Occipital lobe (tissue), 3 donors: ENCODE measurements at places on chromosomes 16 and 17. TPM values are rescaled to one million over a fixed set of nuclear protein-coding genes. Genes with fewer than 3 reads are reported as not detected.
A peak's percentile ranks its signal among the peaks of the same experiment; 100 is the strongest.

DNA sequence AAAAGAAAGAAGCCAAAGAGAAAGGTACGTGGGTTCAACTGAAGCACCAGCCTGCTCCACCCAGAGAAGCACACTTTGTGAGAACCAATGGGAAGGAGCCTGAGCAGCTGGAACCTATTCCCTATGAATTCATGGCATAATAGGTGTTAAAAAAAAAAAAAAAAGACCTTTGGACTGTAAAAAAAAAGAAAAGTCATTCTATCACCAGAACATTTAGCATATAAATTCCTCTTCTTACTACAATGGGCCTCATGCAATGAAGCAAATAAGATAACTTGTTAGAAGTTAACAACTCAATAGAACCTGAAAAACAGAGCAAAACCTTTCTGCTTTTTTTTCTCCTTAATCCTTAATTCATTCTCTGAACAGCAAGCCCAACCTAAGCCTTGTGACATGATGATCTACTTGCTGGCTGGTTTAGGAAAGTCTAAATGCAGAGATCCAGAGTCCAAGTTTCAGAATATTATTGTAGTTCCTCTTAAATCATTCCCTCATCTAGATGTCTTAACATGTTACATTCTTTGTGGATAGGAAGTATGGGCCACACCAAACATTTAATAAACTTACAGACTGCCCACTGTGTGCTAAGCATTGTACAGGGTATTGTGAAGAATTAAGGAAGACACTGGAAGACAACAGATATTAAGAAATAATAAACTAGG is 45.4 kb downstream of the BRCA1 start:
- no peak for DNase-seq

DNA sequence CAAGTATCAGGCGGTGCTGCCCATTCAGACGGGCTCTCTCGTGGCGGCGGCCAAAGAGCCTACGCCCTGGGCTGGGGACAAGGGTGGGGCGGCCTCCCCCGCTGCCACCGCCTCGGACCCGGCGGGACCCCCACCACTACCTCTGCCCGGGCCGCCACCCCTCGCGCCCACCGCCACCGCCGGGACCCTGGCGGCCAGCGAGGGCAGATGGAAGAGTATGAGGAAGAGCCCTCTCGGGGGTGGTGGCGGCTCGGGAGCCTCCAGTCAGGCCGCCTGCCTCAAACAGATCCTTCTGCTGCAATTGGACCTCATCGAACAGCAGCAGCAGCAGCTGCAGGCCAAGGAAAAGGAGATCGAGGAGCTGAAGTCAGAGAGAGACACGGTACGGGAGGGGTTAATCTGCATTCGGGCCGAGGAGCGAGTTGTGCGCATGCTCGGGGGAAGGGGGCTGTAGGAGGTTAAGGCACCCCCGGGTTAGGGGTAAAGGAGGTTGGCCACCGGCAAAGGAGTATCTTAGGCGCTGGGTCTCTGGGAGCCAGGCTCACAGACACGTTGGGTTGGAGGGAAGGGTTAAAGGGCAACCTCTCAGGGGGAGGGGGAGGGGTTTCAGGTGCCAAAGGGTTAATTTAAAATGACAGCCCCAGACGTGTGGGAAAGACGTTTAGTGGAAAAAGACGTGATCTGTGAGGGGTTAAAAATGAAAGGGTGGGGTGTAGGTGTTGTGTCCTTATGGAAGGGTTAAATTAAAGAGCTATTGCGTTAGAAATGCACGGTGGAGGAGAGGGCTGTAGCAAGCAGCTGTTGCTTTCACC is 1.4 kb downstream of the MSL1 start:
- peak; percentile 41 for DNase-seq

DNA sequence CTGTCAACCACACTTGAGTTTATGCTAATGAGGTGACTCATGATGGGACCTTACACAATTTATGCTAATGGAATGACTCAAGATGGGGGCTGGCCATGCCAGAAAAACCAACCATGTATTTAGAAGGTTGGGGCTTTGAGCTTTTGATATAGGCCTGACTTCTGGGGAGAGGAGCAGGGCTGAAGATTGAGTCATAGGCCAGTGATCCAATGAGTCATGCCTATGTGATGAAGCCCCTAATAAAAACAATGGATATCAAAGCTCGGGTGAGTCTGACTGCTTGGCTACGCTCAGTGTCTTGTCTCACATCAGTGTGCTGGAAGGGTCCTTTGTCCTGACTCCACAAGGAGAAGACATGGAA is 7.3 kb downstream of the MFSD6L start:
- DNase-seq, result no peak

GRCh38 chr16:2692948-2693651 is 10.8 kb downstream of the KCTD5 start:
- DNase-seq, result peak; percentile 67

CIBAR2 gene
- not detected for total RNA-seq

DNA sequence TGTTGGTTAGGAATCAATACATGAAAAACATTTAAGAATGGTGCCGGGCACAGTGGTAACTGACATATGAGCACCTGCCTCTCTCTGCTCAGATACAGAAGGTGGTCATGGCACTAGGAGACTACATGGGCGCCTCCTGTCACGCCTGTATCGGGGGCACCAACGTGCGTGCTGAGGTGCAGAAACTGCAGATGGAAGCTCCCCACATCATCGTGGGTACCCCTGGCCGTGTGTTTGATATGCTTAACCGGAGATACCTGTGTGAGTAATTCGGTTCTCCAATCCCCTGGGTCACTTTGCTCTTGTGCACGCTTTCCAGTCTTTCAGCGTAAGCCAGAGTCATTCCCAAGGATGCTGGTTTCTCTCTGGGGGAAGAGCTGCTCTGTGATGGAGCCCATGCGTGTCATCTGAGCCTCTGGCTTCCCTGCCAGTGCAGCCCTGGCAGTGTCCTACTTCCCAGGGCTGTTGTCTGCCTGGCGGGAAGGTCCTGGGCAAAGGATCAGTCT is 3.0 kb upstream of the CD68 start:
- DNase-seq, result no peak

HSPB9 gene
- not detected for total RNA-seq

KATNIP gene
- total RNA-seq, result 18.7 TPM

GRCh38 chr16:85928401-85928820 is 29.4 kb downstream of the IRF8 start:
- no peak for DNase-seq

KRTAP1-1 gene
- total RNA-seq, result not detected

GRCh38 chr17:34721326-34721725 is 141.9 kb downstream of the TMEM132E start:
- no peak for DNase-seq

DNA sequence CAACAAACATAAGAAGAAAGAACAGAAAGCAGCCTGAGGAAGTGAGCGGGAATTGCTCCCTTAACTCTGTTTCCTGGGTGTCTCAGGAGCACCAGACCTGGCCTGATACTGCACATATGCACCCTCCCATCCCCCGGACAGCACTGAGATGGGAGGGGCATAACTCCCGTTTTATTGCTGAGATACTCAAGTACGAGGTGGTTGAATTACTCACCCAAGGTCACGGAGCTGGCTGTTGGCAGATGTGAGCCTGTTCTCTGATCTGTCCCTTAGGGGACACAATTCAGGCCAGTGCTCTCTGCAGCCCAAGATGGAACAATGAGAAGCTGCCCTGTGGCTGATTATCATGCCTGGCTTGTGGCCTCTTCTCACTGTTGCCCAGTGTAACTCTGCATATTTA is 9.1 kb upstream of the MED9 start:
- DNase-seq, result no peak

TBC1D3D gene
- 1.6 TPM for total RNA-seq

GRCh38 chr17:40486522-40487370 is 14.7 kb downstream of the TNS4 start:
- DNase-seq, result no peak

GRCh38 chr16:1790611-1791255 is 2.8 kb downstream of the IGFALS start:
- no peak for DNase-seq

CCL1 gene
- total RNA-seq, result 0.47 TPM

- no peak for DNase-seq
Measured at GRCh38 chr17:38416840-38417209, 11.4 kb upstream of the ARHGAP23 start.

DNA sequence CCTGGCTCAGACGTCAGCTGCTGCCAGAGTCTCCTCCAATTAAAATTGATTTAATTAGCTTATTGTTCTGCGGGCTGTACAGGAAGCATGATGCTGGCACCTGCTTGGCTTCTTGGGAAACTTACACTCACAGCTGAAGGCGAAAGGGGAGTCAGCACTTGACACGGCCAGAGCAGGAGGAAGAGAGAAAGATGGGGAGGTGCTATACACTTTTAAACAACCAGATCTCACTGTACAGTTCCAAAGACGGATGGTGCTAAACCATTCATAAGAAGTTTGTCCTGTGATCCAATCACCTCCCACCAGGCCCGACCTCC is 1.4 kb upstream of the PRDM7 start:
- DNase-seq, result no peak

CCL5 gene
- total RNA-seq, result 0.47 TPM

DNA sequence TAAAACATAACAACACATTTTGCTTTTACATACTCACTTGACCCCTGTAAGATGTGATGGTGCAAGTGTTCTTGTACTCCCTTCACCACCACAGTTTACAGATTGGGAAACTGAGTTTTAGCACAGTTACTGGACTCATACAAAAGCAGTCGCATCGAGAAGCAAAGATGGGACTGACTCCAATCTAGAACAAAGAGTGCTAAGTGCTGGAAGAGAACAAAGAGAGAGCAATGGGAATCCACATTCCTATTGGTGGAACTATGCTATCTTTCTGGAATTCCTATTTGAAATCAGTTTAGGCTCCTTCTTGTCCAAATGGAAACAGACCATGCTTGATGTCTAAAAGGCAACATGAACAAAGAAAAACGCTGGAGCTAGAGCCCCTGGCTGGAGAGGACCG is 9.1 kb downstream of the TOM1L2 start:
- no peak for DNase-seq

- no peak for DNase-seq
Measured at GRCh38 chr16:81652798-81653505, 126.1 kb upstream of the PLCG2 start.

KRT27 gene
- total RNA-seq, result not detected
